ENCODE measurements at places on chromosomes 1 and 21.
A peak's percentile ranks its signal among the peaks of the same experiment; 100 is the strongest.

DNA sequence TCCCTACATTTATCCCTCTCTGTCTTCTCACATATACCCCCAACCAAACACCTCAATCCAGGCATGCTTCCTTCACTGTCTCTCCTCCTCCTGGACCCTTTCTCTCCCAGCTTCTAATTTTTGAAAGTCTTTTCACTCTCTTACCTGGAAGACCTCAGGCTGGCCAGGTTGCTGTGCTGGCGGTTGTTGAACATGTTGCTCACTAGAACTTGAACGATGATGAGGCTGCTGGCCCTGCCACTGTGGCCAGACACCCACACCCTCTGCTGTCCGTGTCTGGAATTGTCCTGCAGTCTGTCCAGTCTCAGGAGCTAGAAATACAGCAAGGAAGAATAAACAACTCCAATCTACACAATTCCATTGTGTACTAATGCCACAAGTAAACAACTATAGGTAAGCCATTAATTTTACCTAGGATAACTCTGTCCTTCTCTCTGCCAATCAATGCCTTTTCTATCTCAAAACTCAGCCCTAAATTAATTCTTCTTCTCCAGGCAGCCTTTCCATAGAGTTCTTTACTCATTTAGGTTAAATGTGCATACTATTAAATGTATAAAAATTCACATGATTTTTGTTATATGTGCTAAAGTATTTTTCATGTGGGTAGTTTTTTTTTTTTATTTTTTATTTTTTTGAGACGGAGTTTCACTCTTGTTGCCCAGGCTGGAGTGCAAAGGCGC is 5.1 kb upstream of the CTSK start:
- peak; percentile 51 for DNase-seq

GRCh38 chr1:97603218-97603617 is 317.6 kb downstream of the DPYD start:
- DNase-seq: no peak

GRCh38 chr1:210882414-210883221 is 251.3 kb downstream of the KCNH1 start:
- DNase-seq: no peak

GRCh38 chr1:41564741-41565475 is 80.4 kb upstream of the EDN2 start:
- DNase-seq: no peak

- DNase-seq: no peak
These were observed 2.4 kb downstream of the DTL start for GRCh38 chr1:212037900-212038299.

Data from NCI-H524 (cell line).